ENCODE measurements at places on chromosomes 4 and X.

DNA sequence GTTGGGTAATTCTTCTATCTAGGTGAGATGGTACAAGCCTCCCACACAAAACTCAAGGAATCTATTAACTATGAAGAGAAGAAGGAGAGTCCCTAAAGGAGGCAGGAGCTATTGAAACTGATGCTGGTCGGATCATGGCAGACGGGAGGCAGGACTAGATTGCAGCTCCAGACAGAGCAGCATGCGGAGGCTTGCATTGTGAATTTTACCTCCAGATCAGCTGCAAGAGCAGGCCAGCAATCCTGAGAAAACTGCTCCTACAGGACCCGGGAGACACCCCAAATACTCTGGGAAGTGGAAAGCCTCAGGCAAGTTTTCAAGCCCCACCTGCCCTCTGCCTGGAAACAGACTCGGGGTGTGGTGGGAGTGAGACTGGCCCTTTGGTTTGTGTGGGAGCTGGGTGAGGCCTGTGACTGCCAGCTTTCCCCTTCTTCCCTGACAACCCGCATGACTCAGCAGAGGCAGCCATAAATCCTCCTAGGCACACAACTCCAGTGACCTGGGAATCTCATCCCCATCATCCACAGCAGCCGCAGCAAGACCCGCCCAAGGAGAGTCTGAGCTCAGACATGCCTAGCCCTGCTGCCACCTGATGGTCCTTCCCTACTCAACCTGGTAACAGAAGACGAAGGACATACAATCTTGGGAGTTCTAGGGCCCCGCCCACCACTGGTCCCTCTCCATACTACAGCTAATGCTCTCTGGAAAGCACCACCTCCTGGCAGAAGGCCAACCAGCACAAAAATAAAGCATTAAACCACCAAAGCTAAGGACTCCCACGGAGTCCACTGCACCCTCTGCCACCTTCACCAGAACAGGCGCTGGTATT, 30.9 kb downstream of the GATB start:
- no peak for DNase-seq

DNA sequence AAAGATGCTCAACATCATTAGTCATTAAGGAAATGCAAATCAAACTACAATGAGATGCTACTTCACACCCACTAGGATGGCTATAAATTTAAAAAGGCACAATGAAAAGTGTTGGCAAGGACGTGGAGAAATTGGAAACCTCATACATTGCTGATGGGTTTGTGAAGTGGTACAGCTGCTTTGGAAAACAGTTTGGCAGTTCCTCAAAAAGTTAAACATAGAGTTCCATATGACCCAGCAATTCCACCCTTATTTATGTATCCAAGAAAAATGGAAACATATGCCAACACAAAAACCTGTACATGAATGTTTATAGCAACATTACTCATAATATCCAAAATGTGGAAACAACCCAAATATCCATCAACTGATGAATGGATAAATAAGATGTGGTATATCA, 101.3 kb upstream of the MAGEB10 start:
- DNase-seq: no peak

DNA sequence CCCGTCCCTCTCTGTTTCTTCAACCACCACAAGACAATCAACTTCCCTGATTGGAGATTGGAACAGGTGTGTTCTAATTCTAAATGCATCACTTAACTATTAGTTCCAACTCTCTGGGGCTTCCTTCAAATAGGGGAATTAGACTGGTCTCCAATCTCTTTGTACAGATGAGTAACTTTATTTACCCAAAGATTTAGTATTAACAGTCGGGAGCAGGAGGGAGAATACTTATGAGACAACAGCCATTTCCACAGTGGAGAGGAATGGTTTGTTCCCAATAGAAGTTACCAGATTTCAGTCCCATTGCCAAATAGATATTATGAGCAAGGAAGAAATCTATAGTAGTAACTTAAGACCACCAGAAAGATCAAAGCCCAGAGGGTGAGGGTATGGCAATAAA, 46.2 kb downstream of the CASK start:
- DNase-seq: no peak

- no peak for DNase-seq
Measured at GRCh38 chr4:167903291-167903721, 189.0 kb upstream of the ANXA10 start.

DNA sequence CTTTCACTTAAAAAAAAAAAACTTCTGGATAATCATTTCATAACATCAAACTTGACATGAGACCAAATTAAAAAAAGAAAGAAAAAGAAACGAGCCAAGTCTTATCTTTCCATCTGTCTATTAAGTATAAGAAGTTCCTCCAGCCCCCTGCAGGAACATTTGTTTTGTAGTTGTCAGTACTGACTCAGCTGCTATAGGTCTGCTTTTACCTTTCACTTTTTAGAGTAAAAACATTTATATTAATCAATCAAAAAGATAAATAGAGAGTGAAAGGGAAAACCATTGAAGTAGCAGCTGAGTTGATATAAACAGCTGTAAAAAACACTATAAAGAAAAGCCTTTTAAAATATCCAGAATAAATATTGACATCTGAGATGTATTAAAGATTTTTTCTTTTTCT, 46.1 kb downstream of the CCDC158 start:
- no peak for DNase-seq

DNA sequence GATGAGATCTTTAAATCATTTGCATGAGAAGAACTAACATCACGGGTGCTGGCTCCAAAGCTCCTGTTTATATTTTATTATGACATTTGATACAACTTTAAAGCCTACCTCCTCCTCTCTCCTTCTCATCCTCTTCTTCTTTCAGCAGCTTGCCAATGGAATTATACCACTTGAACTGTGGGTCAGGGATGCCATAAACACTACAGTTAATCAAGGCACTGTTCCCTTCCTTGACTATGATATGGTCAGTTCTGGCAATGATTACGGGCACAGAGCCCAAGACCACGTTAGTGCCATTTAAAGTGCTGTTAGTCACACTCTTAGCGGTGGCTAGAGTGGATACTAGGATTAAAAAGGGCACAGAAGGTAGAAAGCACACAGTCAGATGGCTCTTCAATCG, 20.7 kb downstream of the MFAP3L start:
- no peak for DNase-seq

GRCh38 chrX:2782171-2782570, 30.3 kb downstream of the XG start:
- DNase-seq: no peak

DNA sequence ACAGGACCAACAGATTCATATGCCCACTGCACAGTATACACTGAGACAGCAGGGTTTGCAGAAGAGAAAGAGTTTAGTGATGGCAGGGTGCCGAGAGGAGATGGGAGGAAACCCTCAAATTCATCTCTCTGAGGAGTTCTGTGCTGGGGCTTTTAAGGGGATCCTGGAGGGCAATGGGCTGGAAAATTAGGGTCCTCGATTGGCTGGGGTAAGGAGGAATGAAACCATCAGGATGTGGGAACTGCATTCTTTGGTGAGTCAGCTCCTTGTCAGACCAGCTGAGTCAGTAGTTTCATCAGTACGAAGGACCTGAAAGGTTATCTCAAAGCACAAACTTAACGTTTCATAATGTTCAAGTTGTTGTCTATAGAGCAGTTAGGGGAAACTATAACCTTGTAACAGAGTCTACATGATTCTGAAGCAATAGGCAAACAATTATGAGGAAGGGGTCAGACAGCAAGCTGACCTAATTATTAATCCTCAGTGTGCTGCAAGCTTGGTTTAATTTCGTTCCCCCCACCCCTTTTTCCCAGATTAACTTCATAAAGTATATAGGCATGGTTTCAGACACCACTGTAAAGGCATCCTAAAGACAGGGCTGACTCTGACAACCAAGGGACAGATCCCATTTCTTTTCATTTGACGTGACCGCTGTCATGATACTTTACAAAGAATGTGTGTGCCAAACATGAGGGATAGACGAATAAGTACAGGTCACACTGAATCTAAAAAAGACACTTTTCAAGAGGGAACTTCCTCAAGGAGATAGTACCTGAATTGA, 1.5 kb upstream of the MSMO1 start:
- DNase-seq: no peak

- no peak for DNase-seq
Measured at GRCh38 chr4:53233114-53233795, 132.6 kb downstream of the SCFD2 start.

- peak; percentile 89 for DNase-seq
Measured at GRCh38 chr4:170089668-170090351, at the start of gene AADAT. TSS of gene AADAT (minus strand) at chr4:170089956. CDS start at chr4:170089690, 266 bp downstream.

GRCh38 chr4:40838742-40839141, 89.0 kb downstream of the NSUN7 start:
- no peak for DNase-seq

GRCh38 chr4:76087007-76087769, 12.7 kb downstream of the ART3 start:
- DNase-seq: peak; percentile 79

- no peak for DNase-seq
Measured at GRCh38 chr4:99165978-99166377, 21.9 kb upstream of the ADH4 start.
